ENCODE measurements at places on chromosomes 13 and 19.

GRCh38 chr19:54325194-54325621, 12.2 kb upstream of the LILRA5 start:
- DNase-seq, result peak; percentile 58

DNA sequence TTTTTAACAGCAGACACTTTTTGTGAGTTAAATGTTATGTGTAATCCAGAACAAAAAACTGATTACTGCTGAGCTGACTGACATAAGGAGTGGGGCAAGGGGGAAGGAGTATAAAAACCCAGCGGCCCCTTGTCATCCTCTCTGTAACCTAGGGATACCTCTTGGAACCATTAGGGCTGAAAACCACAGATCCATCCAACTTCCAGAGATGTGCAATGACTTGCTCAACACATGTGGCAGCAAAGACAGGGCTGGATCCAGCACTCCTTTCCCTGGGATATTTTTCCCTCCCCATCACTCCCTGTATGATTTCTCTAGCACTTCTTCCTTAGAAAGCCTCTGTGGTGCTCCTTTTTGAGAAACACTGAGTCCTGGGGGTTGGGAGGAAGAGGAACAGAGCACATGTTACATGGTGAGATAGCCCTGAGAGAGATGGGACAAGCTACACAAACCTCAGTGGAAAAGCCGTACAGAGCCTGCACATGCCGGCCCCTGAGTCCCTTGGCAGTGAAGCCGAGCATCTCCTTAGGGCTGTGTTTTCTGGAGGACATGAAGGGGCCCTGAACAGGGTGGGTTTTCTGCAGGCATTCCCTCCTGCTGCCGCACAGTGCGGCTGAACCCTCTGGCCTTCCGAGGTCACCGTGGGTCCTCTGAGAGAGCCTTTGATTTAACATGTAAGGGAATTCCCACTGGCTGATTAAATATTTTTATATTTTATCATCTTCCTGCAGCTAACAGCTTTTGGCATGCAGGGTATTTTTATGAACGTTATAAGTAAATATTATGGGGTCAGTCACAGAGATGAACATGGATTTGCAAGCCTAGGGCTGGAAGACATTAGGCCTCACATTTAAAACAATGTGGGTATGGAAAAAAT, 219.9 kb downstream of the COG6 start:
- no peak for DNase-seq

DNA sequence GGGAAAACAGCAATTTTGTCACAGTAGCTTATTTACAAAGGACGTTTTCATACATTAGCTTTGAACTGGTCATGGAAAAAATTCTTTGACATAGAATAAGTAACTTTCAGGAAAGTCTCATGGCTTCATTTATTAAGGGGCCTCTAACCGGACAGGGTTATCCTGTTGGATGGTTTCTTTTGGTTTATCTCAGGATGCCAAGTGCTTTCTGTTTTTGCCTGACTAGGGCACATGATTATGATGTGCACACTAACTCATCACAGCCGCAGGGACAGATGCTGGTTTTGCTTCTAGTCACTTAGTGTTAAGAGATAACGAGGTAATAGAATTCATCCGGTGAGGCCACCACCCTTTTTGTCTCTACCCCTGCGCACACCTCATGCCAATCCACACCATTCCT, 53.0 kb downstream of the TGDS start:
- no peak for DNase-seq

DNA sequence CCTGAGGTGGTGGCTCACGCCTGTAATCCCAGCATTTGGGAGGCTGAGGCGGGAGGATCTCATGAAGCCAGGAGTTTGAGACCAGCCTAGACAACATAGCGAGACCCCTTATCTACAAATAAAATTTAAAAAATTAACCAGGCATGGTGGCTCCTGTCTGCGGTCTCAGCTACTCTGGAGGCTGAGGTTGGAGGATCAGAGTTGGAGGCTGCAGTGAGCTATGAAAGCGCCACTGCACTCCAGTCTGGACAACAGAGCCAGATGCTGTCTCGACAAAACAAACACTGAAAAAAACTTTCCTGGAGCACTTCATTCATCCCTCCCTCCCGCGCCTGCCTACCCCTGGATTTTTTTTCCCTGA, 665 bp upstream of the ATG4D start:
- no peak for DNase-seq

GRCh38 chr13:27751953-27752532, 40.2 kb upstream of the GSX1 start:
- no peak for DNase-seq

DNA sequence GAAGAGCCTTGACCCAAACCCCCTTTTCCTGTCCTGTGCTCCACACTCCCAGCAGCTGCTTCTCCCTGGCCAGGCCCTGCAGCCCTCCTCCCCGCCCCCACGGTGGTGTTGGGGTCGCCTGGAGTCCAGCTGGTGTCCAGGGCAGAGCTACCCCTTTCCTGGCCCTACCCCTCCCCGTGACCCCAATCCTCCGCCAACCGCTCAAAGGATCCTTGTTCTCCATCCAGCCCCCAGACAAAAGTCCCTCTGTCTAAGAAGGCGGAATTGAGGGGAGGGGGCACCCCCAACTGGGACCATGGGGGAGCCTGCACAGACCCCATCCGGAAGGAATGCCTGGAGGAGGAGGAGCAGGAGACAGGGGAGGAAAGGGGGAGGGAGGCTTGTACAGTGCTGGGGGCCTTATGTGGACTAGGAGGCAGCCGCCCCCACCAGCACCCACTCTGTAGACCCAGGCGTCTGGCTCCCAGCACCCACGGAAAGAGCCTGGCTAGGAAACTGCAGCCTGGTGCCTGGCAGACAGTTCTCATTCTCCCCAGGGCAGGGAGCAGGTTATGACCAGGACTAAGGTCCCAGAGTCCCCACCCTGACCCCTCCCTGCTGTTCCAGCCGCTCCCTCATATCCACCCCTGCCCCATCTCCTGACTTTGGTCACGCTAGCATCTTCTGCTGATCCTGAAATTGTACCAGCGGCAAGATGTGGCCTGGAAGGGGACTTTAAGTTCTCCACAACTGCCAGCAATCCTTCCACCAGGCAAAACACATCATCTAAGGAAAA, at the start of gene FXYD3:
TSS of gene FXYD3 (plus strand) at position 647 of the 775 bp plus-strand sequence. CDS start 3,554 bp downstream, outside the sequence.
- no peak for DNase-seq

GRCh38 chr19:27885359-27885758, 1327.6 kb downstream of the UQCRFS1 start:
- DNase-seq, result no peak

DNA sequence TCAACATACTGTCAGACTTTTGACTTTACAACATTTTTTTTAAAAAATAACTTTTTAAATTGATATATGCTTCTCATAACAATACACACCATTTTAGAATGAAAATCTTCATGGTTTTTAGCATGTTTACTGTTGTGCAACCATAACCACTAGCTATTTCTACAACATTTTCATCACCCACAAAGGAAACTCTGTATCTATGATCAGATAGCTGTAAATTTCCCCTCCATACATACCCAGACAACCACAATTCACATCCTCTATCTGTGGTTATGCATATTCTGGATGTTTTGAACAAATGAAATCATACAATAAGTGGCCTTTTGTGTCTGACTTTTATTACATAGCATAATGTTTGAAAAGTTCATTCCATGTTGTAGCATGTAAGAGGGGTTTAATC, 1666.0 kb downstream of the EFNB2 start:
- peak; percentile 93 for DNase-seq

- no peak for DNase-seq
These were observed 61.0 kb downstream of the STK24 start for GRCh38 chr13:98515818-98516465.

DNA sequence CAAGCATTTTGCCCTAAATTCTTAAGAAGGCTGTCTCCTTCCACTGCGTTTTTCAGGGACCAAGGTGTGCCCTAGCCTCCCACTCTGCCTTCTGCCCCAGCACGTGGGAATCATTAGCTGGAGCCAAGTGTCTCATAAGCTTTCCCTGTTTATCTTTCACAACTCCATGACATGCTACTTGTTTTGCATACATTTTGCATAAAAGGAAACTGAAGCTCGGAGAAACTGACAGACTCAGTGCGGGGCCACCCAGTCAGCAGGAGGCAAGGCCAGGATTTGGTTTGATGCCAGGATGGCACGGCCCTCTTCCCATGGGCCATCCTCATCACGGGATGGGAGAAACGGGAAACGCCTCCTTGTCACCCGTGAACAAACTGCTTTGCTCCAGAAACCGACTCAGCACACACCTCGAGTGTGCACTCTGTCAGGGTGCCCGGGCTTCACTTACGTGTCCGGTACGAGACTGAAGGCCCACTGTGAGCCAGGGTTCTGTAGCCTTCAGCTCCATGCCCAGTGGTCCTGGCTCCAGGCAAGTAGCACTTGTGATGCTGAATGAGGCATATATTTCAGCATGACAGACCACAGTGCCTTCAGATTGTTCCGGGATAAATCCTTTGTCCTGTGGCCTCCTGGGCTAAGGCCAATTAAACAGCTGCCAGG, 9.6 kb downstream of the CEBPA start:
- peak; percentile 68 for DNase-seq

DNA sequence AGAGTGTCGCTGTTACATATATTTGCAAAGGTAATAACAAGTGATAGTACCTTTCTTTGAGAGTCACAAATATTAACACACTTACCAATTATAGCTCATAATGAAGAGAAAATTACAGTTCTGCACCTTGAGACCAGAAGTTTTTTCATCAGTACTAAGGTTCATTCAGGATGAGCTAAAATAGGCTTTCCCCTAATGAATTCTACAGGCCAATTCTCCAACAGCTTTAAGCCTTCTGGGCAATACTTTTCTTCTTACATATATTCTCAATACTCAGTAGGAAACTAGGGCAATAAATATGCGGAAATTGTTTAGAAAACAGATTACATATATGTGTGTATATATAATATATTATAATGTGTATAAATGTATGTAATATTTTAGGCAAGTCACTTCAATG, 2672.8 kb upstream of the PCDH20 start:
- DNase-seq, result no peak

DNA sequence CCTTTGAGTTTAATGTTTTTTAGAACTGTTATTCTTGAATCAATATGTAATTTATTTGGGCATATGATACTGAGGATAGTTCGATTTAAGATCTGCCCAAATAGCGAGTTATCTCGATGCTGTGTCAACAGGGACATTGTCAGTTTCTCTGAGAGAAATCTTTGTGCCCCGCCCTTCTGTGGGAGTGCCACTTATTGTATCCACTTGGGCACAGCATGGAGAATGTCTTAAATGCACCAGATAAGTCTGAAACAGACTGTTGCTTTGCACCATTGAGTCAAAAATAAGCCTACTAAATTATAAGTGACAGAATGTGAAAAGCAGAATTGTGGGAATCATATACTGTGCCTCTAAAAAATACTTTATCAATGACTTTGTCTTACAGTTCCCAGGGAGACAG, 45.6 kb downstream of the RNASEH2B start:
- DNase-seq, result no peak

GRCh38 chr19:16627928-16628182, 149 bp downstream of the MED26 start:
- no peak for DNase-seq

DNA sequence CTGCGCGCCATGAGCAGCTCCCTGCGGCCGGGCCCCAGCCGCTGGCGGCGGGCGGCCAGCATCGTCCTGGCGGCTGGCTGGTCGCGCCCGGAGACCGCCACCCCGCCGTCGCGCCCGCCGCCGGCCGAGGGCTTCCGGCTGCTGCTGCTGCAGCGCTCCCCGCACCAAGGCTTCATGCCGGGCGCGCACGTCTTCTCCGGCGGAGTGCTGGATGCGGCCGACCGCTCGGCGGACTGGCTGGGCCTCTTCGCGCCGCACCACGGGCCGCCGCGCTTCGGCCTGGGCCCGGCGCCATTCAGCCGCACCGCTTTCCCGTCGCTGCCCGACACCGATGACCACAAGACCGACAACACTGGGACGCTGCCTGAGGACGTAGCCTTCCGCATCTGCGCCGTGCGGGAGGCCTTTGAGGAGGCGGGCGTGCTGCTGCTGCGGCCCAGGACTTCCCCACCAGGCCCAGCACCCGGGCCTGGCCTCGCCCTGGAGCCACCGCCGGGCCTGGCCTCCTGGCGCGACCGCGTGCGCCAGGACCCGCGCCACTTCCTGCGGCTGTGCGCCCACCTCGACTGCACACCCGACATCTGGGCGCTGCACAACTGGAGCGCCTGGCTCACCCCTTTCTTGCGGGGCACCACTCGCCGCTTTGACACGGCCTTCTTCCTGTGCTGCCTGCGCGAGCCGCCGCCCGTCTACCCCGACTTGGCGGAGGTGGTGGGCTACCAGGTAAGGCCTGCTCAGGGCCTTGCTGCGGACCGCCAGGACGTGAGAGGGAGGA, 518 bp downstream of the NUDT19 start:
- DNase-seq, result peak; percentile 67

DNA sequence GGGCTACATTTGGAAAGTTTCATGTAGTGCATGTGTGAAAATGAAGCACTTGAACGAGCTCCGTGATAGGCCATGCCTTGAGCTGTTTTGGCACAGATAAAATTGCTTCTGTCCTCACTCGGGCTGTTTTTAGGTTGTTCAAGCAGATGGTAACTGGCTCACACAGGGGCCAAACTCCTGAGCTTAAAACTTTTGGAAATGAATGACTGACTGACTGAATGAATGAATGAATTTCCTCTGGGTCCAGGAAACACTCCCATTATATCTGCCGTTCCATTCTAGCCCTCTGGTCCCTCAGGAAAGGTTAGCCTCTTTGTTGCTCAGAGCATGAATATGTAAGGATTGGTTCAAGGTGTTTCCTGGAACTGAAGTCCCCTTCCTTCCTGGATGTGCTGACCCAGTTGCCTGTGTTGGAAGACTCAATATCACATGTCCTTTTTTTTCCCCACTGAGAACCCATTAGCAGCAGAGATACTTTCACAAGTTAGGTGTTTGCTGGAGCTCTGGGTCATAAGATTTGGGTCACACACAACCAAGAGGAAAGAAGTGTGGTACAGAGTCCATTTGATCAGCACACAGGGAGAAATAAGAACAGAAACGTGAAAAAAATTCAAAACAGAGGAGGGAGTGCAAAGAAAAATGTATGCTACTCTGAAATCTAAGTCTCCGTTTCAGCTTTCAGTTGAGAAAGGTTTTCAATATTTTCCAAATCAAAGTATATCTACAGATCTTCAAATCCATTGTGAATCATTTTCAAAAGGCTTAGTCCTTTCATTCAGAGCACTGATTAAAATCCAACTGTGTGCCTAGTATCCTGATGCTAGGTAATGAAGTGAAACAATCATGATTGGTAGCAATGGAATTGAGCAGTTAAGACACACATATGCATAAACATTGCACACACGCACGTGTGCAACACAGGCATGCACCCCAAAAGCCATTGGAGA, 18.9 kb downstream of the MBNL2 start:
- DNase-seq, result no peak

GRCh38 chr13:98222816-98223215, 45.7 kb upstream of the RNF113B start:
- no peak for DNase-seq
